Occipital lobe (tissue), 3 donors: ENCODE measurements at places on chromosomes 1 and 21. TPM values are rescaled to one million over a fixed set of nuclear protein-coding genes. Genes with fewer than 3 reads are reported as not detected.

DNA sequence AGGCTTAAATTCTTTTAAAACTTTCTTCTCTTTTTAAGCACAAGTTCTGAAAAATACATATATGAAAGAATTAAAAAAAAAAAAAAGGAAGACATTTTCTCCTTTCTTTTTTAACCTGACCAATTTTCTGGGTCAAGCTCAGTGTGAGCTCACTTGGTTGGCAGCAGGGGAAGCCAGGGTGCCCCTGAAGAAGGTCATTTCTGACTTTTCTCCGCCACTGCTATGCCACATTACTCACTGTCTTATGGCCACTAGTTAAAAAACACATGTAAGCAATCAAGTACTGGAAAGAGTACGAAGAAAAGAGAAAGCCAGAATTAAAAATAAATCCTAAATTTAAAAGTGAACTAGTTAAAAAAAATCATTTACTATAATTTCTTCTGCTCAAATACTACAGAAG lies 275.0 kb downstream of the NEGR1 start:
- DNase-seq: no peak

GRCh38 chr1:205293350-205294074 lies 28.0 kb downstream of the NUAK2 start:
- DNase-seq: no peak

GRCh38 chr1:109133002-109133706 lies 19.2 kb downstream of the ELAPOR1 start:
- no peak for DNase-seq

GRCh38 chr1:16116002-16116401 lies 39.9 kb downstream of the EPHA2 start:
- no peak for DNase-seq

Gene VSIG8
- total RNA-seq: not detected

DNA sequence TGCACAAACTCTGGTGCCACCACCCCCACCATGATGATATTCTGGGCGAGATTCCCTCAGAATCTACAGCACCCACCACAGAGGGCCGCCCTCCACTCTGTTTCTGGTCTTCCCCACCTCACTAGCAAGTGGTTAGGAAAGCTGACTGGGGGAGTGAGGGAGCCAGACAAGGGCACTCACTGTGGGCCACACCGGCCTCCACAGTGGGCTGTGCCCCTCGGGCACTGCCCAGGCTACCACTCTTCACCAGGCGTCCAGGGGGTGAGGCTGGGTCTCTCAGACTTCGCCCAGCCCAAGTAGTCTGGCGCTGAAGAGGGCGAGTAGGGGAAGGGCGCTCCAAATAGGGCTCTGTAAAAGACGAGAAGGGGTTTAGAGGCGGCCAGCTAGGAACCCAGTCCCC lies 11.2 kb upstream of the GATAD2B start:
- DNase-seq: no peak

GRCh38 chr1:67704351-67704750 lies 19.4 kb downstream of the GADD45A start:
- DNase-seq: no peak

Gene NAV1
- 38.8 TPM for total RNA-seq

Gene STXBP3
- total RNA-seq: 40.7 TPM

DNA sequence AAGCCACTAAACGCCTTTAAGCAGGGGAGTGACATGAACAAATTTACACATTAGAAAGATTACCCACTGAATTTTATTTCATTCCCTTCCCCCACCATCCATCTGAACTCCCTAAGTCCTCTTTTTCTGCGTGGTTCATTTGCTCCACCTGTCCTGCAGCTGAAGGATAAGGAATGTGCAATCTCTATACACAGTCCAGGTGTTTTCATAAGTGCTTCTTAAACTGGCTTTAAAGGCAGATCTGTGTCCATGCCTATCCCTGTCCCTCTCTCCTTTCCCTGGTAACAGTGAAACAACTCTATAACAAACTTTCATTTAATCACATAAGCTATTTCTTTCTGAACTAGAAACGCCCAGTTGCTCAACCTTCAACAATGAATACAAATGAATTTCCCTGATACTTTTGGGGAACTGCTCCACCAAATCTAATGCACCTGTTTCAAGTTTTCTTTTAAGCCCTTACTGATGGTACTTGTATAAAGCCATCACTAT lies 8.4 kb downstream of the GSTM3 start:
- DNase-seq: no peak

DNA sequence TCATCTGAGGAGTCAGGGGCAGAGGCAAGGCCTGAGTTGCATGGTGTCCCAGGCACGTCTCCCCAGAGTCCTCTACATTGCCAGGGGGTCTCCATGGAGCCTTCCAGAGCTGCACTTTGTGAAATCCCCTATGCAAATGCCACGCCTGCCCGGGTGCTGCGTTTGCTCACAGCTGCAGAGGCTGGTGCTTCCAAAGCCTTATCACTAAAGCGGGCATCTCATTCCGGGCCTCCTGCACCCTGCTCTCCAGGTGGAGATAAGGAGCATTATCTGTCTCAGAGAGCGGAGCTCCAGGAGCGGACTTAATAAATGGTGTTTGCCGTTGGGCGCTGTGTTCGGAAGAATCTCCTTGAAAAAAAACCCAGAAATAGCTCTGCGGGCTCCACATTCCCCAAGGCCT lies 25.9 kb upstream of the ACTL8 start:
- no peak for DNase-seq

Gene TDRD5
- total RNA-seq: 2.7 TPM

Gene PEF1
- 53.5 TPM for total RNA-seq

Gene SYPL2
- not detected for total RNA-seq

DNA sequence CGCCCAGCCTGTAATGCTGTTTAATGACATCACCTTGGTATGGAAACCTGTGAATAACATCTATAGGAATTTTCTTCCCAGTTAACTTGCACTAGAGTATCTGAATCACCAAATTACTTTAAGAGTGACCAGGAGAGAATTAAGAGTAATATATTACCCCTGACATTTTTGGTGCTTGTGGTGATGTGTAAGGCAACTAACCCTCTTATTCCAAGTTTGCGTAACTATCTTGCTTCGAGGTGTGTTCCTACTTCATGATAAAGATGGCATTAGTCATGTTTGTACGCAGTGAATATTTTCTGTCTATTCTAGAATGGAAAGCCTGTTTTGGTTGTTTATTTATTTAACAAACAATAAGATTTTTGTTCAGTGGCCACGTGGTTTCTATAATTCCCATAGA lies 131.3 kb downstream of the ZP4 start:
- DNase-seq: no peak
